Hepatocyte (in vitro differentiated cells): ENCODE measurements at places on chromosomes 3 and 15. TPM values are rescaled to one million over a fixed set of nuclear protein-coding genes. Genes with fewer than 3 reads are reported as not detected.

Gene CAND2
- total RNA-seq: 3.3 and 5.0 TPM in 2 replicates

Gene IL17RC
- 27.3 and 39.4 TPM in 2 replicates for total RNA-seq

Gene DISP2
- total RNA-seq: 0.12 and 1.0 TPM in 2 replicates

Gene SH2D7
- not detected in 2 replicates for total RNA-seq

GRCh38 chr3:102205647-102206046 lies 229.2 kb upstream of the ZPLD1 start:
- no peaks in the 10 kb centered on the region for H3K27me3 ChIP-seq
- DNase-seq: no peak
- H3K4me3 ChIP-seq: no peak overlapping the region
- no peaks in the 10 kb centered on the region for H3K36me3 ChIP-seq
- H3K4me1 ChIP-seq: peaks cover 5% of the 10 kb centered on the region

- DNase-seq: no peak
- H3K27me3 ChIP-seq: no peaks in the 10 kb centered on the region
- H3K4me3 ChIP-seq: no peak overlapping the region
- peaks cover 5% of the 10 kb centered on the region for H3K4me1 ChIP-seq
- no peaks in the 10 kb centered on the region for H3K36me3 ChIP-seq
- no peak overlapping the region for H3K27ac ChIP-seq
Observed at GRCh38 chr15:74415966-74416916, 17.5 kb downstream of the SEMA7A start.

DNA sequence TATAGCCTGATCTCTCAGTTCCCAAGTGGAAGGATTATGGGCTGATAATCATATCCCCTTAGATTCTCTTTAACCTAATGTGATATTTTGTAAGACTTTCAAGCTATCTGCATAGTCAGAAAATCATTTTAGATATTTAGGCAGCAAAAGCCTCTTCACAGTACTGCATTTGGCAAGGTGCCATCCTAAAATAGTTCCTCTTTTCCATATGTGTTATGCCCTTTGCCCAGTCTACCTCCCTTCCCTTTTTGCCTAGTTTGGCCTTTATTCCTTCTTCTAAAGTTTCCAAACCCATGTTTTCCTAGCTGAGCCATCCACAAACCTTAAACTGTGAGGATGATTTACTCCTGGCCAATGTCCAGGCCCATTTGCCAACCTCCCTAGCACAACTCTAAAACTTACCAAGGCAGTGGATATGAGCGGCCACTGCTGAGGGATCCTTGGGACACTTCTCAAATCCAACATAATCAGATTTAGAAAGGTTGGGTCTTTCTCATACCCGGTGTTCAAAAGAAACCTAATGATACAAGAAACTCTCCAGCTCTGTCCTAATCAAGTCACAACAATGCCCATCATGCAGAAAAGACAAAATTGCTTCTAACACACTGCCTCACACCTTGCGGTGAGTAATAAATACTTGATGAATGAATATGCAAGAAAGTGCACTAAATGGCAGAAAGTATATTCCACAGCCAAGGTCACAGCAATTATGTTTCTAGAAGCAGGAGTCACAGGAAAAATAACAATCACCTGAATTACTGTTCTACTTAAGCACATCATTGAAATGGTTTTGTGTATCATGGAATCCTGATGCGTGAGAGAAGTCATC lies 493.9 kb downstream of the NLGN1 start:
- no peak for DNase-seq
- H3K27ac ChIP-seq: no peak overlapping the region
- H3K36me3 ChIP-seq: no peaks in the 10 kb centered on the region

DNA sequence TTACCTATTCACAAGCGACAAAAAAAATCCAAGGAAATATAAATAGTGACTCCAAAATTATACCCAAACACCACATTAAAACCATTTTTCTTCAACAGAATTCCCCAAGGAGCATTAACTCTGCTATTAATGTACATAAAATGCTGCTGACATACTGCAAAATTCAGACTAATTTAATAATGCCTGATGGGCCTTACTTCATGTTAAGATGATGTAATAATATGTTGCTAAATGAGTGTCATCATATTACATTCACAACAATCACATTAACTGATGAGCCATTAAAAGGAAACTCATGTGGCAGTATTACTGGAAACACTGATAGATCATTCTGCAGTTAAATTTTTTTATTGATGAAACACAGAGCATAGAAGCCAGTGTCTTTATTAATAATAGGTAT lies 204.9 kb upstream of the CGNL1 start:
- H3K4me3 ChIP-seq: no peak overlapping the region
- no peak overlapping the region for H3K27ac ChIP-seq
- no peak for DNase-seq
- H3K27me3 ChIP-seq: no peaks in the 10 kb centered on the region
- peaks cover 6% of the 10 kb centered on the region for H3K4me1 ChIP-seq

GRCh38 chr15:36886191-36886590 lies 214.2 kb downstream of the MEIS2 start:
- no peaks in the 10 kb centered on the region for H3K36me3 ChIP-seq
- no peak overlapping the region for H3K4me3 ChIP-seq
- DNase-seq: no peak
- no peaks in the 10 kb centered on the region for H3K4me1 ChIP-seq

DNA sequence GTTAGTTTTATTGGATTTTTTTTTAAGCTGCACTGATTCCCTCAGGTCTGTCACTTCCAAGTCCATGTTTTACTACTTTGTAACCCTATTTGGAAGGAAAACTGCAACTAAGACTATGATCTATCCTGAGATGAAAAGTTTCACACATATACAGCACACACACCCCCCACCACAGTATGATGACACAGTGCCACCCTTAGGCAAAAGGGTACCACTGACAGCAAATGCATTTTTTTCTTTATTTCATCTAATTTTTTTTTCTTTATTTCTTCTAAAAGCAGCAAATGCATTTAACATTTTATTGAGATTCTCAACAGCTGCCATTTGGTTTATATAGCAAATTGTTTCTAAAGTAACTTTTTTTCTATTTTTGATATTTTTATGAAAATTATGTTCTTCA lies 21.2 kb downstream of the NGRN start:
- H3K4me3 ChIP-seq: no peak overlapping the region
- H3K36me3 ChIP-seq: no peaks in the 10 kb centered on the region
- no peak overlapping the region for H3K27ac ChIP-seq
- H3K4me1 ChIP-seq: no peaks in the 10 kb centered on the region
- H3K27me3 ChIP-seq: no peaks in the 10 kb centered on the region
- DNase-seq: peak; percentile 40

DNA sequence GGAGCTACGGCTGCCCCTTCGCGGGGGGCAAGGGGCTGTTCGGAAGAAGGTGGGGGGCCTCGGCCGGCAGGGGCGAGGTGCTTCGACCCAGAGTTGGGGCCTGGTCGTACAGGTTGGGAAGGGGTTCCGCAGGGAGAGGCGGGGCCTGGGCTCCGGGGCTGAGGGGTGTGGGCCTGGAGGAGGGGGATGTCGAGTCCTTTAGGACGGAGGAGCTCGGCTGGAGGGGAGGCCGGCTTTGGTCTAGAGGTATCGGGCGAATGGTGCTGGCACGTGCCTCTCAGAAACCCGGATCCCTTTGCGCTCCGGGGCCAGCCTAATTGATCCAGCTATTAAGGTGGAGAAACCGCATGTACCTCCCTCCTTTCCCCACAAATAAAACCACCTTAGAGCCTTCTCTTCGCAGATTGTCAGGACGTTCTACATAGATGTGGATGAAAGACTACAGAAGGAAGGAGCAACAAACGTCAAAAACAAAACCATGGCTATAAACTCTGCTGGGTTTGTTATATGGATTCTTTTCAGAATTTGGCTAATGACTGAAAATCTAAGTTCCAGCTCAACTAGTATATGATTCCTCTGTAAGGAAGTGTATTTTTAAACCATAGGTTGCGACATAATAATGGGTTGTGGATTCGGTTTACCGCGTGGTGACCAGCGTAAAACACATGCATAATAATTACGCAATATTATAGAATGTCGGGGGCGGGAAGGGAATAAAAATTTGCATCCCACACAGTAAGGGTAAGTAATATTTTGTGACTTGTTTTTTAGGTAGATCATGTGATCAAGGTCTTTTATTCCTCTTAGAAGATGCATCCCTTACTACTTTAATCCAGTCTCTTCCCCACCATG lies 644 bp upstream of the NGLY1 start:
- peak; percentile 60 for DNase-seq
- H3K27ac ChIP-seq: peak overlapping the region; percentile 69
- H3K27me3 ChIP-seq: no peaks in the 10 kb centered on the region
- peak overlapping the region; percentile 85 for H3K4me3 ChIP-seq

DNA sequence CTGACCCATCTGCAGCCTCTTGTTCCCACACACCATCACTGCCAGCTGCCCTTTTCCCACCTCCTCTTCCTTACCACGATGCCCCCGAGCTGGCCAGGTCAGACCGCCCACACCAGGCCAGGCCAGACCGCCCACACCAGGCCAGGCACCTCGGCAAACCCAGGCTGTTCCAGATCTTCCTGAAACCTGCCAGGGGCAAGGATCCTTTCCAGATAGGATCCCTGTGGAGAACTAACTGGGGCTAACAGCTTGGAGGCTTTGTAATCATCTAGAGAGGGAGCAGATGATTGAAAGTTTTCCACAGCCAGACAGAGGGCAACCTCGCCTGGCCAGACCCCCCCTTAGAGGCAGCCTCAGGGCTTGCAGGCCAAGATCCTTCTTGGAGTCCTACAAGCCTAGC lies 287.3 kb upstream of the TLE3 start:
- no peak overlapping the region for H3K27ac ChIP-seq
- no peaks in the 10 kb centered on the region for H3K4me1 ChIP-seq
- no peaks in the 10 kb centered on the region for H3K36me3 ChIP-seq

DNA sequence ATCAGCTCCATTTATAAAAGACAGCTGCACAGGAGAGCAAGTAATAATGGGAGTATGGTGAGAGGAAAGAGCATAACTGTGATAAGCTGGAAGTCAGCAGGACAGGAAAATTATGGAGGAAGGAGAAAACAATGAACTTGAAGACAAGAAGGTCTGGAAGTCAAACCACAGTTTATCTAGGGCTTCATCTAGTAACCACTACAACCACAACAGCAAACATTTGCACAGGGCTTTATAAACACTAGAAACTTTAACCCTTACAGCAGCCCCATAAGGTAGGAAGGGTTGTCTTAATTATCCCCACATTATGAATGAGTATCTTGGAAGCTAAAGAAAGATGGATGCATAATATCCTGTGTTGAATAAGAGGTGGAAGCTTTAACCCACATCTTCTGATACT lies 820.8 kb downstream of the IGSF11 start:
- no peak for DNase-seq
- no peaks in the 10 kb centered on the region for H3K27me3 ChIP-seq
- no peaks in the 10 kb centered on the region for H3K4me1 ChIP-seq
- no peak overlapping the region for H3K27ac ChIP-seq
- H3K36me3 ChIP-seq: no peaks in the 10 kb centered on the region

DNA sequence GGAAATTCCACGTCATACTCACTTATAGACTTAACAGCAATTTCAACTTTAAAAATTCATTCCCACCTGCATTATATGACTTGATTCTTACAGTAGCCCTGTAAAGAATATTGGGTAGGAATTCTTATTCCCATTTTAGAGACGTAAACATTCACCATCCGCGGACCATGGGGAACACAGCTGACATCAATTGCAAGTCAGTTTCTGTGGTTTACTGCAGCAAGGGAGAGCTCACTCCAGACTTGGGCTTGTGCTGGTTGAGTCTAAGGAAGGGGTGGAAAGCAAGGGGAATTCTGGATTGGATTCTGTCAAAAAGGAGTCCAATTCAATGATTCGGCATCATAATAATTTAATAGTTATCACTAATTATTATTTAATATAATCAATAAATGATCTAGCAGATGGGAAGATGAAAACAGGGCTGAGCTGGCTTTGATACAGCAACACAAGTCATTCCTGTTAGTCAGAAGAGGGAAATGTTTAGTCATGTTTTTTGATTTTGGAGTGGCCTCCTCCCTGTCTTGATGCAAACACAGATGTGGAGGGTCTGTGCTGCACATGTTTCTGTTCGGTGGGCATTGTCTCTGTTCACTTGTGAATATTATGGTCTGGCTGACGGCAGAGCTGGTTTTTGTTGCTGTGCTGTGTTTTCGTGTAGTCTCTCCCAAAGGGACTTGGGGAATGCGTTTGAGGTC lies 9.7 kb downstream of the LIPC start:
- H3K4me1 ChIP-seq: peaks cover 22% of the 10 kb centered on the region
- no peaks in the 10 kb centered on the region for H3K27me3 ChIP-seq
- H3K27ac ChIP-seq: peak overlapping the region; percentile 92
- no peak for DNase-seq
- H3K36me3 ChIP-seq: no peaks in the 10 kb centered on the region

DNA sequence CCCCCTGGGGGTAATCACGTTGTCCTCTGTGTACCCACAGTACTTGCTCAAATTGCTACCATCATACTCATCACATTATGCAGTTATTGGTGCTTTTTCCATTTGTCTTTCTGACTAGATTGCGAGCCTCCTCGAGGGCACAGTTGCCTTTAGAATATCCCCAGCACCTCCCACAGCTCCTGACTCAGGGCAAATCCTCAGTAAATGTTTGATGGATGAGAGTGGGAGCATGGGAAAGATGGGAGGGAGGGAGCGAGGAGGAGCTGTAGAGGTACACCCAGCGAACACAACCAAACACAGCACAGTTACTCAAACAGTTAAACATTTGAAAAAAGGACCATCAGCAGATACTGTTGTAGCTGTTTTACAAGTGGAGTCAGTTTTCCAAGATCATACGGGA lies 27.9 kb downstream of the SIDT1 start:
- H3K36me3 ChIP-seq: no peaks in the 10 kb centered on the region
- no peak overlapping the region for H3K27ac ChIP-seq
- H3K4me1 ChIP-seq: peaks cover 15% of the 10 kb centered on the region
- no peak for DNase-seq
- no peaks in the 10 kb centered on the region for H3K27me3 ChIP-seq

DNA sequence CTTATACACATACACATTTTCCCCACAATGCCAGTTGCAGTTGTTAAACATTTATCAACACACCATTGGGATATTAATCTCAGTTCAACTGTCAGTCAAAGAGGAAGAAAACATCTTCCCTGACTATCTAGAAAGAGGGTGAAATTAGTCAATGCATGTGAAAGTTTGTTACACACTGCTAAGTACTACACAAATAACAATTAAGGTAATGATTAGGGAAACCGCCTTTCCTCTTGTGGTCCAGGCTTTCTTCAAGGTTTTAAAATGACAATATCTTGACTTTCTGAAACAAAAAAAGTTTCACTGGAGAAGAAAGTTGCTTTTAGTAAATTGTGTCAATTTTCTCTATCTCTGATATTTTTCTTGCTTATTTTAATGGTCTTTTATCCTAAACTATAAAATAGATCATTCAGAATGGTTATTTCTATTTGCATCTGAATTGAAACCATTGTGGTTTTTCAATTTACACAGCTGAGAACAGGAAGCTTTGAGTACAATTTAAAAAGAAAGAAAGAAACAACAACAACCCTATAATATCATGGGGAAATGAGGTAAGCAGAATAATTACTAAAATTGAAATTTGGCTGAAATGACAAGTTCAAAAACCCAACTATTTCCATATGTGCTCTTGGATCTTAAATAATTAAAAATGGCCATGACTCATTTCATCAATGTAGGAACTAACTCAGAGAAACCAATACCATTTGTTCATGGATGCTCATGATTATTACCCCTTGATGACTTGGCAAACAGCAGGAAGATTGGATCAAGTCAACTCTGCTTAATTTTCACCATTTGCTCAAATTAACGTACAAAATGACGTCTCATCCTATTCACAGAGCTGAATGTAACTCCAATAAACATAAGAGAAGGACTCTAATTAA lies 31.7 kb downstream of the GPR149 start:
- no peak overlapping the region for H3K27ac ChIP-seq
- DNase-seq: no peak
- no peaks in the 10 kb centered on the region for H3K4me1 ChIP-seq
- no peaks in the 10 kb centered on the region for H3K36me3 ChIP-seq
